AML-193 (cell line): ENCODE measurements at places on chromosomes 4 and X.
A peak's percentile ranks its signal among the peaks of the same experiment; 100 is the strongest.

GRCh38 chr4:16116019-16116418, 32.2 kb upstream of the PROM1 start:
- no peak for DNase-seq

- DNase-seq = no peak
These were observed 8.9 kb downstream of the FAT4 start for GRCh38 chr4:125323654-125324053.

DNA sequence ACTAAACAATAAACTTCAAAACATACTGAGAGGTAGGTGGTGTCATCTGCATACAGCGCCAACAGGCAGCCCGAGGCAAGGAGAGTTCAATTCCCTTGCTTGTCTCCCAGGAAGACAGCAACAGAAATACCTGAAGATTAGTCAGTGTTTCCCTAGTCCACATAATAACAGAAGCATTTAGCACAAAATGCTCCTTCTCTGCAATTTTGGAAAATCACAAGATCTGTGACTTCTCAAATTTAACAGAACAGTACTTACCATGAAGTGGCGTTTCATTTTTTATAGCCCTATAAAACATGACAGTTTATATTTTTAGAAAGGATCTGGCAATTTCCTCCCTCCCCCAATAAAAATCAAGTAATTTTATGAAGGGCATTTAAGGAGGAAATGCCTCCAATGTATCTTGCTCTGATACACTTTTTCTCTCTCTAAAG, 67.1 kb upstream of the MYOZ2 start:
- DNase-seq = no peak

- no peak for DNase-seq
These were observed 161.0 kb upstream of the S100G start for GRCh38 chrX:16488959-16489358.

DNA sequence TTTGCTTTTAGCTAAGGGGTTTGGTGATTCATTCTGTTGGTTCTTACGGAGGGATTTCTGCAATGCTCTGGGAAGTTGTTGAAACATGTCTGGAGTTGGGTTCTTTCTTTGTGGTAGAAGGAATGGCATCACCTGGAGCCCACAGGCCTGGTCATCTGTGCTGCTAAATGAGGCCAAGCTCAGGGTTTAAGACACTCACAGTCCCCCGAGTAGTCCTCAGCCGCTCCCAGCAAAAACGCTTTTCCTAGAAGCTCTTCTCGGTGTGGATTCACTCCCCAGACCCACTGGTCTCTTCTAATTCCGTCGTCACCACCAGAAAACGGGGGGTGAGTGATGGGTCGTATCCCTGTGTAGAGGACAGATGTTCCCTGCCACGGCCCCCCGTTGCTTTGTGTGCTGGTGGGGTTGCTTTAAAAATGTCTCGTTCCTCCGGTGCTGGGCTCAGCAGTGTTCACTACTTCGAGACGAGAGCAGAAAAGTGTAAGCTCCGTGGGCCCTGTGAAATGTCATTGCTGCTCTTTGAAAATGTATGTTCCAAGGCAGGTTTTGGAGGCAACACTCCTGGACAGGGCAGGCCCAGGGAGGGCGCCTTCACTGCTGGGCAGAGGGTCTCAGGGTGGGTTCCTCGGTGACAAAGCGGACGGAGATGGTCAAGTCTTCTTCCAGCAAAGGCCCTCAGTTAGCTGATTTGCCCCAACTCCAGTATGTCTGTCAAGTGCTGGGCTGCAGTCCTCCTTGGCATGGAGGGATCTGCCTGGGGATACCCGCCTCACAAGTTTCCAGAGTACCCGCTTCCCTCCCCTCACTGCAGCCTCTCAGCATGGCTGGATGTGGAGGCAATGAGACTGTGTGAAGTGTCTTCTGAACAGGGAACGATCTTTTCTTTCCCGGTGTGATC, 37.3 kb downstream of the PSAPL1 start:
- DNase-seq = no peak

GRCh38 chrX:134457708-134458107, 2.3 kb upstream of the HPRT1 start:
- no peak for DNase-seq

- no peak for DNase-seq
These were observed 25.2 kb upstream of the SLC2A9 start for GRCh38 chr4:10046471-10046870.

DNA sequence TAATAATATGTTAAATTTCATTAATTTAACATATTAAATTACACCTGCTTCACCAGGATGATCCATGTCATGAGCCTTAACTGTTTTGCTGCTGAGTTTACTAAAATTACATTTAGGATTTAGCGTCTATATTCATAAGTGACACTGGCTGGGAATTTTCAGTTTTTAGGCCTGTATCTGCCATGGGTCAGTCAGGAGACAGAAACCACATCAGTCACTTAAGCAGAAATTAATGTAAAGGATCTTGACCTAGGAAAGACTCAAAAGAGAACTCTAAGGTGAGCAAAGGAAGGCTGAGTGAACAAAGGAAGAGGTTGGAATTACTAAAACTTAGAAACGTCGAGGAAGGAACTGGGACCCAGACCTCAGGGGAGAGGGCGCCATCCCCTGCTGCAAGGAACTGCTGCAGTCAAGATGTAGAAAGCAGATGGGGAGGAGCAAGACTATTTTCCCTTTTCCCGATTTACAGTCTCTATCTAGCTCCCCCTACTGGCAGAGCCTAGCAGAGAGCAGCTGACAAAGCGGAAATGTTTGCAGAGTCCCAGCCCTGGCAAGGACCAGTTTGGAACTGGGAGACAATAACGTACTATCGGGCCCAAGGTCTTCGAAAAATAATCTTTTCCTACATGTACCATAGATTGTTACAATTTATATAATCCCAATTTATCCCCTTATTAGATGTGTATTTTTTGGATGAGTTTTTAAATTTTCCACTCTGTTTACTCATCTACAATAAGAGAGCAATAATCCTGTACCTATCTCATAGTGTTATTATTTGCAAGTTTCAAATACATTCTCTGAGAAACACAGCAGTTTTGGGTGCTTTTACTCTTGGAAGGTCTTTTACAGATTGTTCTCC, 22.6 kb upstream of the RBBP7 start:
- DNase-seq = peak; percentile 76

DNA sequence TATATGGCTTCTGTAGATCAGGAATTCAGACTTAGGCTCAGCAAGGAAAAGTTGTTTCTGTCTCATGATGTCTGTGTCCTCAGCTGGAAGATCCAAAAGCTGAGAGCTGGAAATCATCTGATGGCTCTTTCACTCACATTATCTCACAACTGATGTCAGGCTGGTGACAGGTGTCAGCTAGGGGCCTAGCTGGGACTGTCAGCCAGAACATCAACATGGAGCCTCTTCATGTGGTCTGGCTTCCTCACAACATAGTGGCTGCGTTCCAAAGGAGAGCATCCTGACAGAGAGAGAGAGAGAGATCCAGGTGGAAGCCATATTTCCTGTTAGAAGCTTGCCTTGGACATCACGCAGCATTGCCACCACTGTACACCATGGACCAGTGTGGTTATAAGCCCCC, 10.6 kb upstream of the INTS6L start:
- no peak for DNase-seq

- no peak for DNase-seq
These were observed 30.5 kb upstream of the TTC29 start for GRCh38 chr4:146976145-146976544.

DNA sequence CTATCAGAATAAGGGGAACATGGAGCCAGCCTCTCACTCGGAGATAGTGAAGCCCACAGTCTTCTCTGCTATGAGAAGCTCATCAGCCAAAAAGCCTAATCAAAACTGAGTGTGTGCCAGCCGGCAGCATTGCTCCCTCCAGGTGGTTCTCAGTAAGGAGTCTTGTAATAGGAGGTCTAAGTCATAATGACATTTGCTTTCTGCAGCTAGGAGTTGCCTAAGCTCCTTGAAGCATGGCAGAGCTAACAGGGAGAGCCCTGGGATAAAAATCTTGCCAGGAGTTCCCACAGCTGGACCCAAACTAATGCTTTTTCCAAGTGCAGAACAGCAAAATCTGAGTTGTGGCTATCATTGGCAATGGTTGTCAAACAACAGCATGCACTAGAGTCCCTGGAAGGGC, 245.2 kb downstream of the SPATA18 start:
- DNase-seq = no peak

GRCh38 chr4:60812811-60813210, 387.3 kb upstream of the ADGRL3 start:
- no peak for DNase-seq

DNA sequence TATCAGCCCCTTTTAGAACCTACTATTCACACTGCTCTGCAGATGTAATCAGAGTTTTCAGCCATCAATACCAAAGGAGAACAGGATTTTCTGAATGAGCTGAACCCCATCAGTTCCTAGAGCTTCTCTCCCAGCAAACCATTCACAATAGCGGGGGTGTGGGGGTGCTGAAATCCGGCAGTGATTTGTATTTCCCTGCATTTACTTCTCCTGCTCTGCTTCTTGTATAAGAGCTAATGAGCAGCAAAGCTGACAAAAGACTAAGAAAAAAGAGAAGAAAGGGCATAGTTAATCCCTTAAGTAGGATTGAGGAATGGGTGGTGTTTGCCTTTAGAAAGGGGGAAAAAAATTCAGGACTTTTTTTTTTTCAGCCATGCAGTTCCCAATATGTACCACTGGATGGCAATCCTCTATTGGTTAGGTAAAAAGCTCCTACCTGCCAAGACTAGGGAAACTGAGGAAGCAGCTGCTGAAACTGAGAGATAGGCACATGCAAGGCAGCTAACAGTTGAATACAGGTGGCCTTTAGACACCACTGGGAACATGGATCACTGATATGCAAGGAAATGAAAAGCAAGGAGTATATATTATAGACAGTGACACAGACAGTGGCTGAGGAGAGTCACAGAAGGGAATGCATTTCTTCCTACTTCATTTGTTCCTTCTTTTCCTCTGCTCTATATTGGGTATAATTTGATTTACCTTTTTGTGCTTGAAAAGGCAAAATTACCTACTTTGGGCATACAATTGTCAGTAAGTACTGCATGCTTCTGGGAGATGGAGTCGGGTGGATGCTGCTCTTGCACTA, 217.9 kb downstream of the HS6ST2 start:
- no peak for DNase-seq

DNA sequence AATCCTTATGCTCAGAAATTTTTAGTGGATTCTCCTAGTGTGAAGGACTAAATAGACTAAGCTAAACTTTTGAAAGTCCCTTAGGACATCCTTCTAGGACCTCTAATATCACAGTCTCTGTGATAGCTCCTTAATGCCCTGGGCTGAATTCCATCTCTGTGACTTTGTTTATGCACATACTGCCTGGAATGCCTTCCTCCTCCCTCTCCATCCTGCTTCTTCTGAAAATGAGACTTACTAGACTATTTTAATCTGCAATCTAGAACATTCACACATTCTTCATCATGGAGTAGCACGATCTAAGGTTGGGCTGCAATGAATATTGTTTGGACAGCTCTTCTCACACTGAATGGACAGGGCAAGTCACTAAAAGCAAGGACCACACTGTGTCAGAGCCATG, 65.0 kb upstream of the MSX1 start:
- DNase-seq = no peak

GRCh38 chr4:86356425-86357210, 3.2 kb downstream of the MAPK10 start:
- no peak for DNase-seq

GRCh38 chrX:155864655-155865054, 16.5 kb upstream of the VAMP7 start:
- peak; percentile 35 for DNase-seq

GRCh38 chr4:111775556-111776297, 369.5 kb upstream of the FAM241A start:
- DNase-seq = no peak

- DNase-seq = no peak
These were observed 161.0 kb upstream of the EOLA2 start for GRCh38 chrX:150099316-150099715.

DNA sequence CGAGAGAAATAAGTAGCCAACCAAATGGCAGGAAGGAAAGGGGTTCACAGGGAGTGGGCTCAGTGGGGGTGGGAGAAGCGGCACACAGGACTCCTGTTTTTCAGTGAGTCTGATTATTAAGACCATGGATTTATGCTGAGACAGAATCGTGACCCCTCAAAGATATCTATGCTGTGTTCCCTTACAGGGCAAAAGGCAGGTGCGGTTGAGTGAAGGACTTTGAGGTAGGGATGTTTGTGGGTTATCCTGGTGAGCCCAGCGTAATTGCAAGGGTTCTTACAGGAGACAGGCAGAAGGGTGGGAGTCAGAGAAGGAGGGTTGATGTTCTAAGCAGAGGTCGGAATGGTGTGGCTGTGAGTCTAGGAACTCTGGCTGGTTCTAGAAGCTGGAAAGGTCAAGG, 73.0 kb downstream of the EVC start:
- no peak for DNase-seq

GRCh38 chr4:132662456-132662855, 486.6 kb upstream of the PCDH10 start:
- DNase-seq = no peak

DNA sequence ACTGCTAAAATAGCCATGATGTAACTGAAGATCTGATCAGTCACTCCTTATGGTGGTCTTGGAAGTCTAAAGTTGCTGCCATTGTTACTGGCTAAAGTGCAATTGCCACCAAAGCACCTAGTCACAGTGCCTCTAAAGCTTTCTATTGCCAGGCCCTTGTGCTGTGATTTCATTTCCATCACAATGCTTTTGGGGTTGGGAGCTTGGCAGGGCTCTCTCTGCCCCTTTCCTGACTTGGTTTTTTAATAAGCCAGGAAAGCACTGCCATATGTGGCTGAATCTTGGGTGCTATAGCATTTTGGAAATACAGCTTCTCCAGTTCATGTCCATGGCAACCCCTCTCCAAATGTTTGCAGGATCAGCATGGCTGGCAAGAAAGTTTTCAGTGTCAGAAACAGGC, 1712.4 kb upstream of the TENM3 start:
- no peak for DNase-seq

DNA sequence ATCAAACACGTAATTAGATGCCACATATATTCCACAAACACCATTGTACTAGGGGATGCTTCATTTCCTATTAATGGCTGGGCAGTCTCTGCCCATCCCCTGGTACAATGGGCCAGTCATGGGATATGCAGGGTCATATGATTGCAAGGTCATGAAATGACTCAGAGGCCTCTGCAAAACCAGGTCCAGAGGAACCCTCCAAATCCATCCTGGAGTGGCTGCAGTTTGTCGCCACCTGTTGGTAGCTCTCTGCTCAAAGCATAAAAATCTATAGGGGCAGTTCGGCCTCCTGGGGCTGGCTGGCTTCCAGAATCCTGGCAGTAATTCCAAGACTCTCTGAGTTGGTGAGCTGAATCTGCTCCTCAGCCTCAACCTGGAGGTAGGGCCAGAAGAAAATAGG, 22.9 kb upstream of the PUDP start:
- no peak for DNase-seq

- no peak for DNase-seq
These were observed 93.4 kb upstream of the ENPP6 start for GRCh38 chr4:184310881-184311709.

DNA sequence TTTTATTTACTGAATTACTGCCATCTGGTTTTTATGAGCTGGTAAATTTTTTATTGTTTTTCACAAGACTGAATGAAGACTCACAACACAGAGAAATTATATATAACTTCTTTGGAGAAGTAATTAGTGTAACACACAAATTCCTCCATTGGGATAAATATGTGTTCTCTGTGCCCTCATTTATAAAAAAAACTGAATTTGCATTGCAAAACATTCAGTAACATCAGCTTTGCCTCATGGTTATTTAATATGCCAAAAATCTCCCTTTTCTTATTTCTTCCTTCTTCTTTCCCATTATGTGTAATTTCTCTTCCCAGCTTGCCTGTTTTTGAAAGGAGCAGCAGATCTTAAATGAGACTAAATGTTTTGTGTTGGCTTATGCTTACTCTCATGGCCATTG, 18.5 kb downstream of the CASP6 start:
- no peak for DNase-seq

GRCh38 chrX:129800186-129800585, 20.4 kb downstream of the SASH3 start:
- no peak for DNase-seq

- no peak for DNase-seq
These were observed 752 bp upstream of the FGF5 start for GRCh38 chr4:80265571-80266252.
